NCI-H1436 treated with DMSO at 0.1 percent for 48 hours (cell line): ENCODE measurements at places on chromosomes 5 and 9.

DNA sequence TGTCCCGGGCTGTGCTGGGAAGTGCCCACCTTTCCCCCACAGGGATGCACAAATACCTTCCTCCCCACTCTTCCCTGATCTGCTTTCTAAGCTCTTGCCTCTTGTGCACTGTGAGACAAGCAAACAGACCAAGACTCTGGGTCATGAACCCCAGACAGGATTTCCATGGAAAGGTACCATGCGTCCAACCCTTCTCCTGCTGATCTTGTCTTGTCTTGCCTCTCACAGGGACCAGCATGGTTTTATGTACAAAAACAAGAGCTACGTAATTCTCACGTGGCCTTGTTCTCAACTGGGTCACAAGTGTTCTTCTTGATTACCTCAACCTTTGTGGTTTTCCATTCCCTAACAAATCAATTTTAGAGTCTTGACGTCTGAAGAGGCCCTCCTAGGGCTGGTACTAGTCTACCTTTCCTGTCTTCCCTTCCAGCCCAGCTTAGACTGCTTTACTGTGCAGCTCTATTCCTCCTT lies 176.5 kb upstream of the MAP3K1 start:
- DNase-seq: no peak

GRCh38 chr9:130766021-130766926 lies 68.8 kb upstream of the ABL1 start:
- no peak for DNase-seq

GRCh38 chr9:11107196-11107595 lies 494.4 kb upstream of the PTPRD start:
- DNase-seq: no peak

GRCh38 chr9:133499132-133499891 lies 20.4 kb upstream of the SLC2A6 start:
- DNase-seq: no peak

DNA sequence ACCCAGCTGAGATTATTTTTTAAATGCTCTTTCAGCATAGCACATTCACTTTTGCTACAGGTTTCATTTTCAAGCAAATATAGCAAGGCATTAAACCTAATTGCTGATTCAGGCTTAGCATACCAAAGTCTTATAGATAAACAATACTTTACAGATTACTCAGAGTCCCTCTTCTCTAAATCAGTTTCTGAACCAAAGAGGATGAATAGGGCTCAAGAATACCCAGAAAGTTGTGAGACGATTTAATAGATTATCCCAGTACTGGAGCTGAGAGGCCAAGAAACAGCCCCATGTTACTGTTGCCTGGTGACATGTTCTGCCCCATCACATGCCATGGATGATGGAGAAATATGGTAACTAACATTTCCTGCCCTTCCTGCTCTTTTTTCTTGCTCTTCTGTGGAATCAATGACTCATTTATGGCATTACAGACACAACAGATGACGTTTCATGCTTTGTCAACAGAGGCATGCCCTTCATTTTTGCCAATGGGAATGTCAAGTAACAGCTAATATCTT lies 18.1 kb upstream of the SSBP2 start:
- no peak for DNase-seq

DNA sequence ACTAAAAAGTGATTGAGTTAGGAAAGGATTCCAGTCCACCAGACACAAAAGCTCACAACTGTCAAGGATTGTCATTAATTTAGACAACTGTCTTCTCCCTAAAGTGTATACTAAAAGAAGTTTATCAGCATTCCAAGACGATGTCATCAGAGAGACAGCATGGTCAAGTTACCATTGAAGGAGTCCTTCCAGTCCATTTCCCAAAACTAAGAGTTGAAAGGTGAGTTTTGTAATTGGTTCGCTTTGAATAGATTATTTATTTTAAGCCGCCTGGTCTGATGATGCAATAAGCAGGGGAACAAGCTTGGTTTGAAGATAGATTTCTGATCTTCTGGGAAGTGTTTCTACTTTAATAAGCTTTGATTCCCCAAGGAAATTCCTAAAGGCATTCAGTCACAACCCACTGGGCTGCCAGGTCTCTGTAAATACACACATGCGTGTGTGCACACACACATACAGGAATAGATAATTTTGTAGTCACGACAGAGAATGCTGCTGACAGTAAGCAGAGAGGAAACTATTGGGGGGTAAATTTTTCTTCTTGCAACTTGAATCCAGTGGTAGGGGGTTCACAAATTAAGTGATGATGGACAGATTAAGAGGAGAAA lies 234.8 kb downstream of the PIK3R1 start:
- DNase-seq: no peak

DNA sequence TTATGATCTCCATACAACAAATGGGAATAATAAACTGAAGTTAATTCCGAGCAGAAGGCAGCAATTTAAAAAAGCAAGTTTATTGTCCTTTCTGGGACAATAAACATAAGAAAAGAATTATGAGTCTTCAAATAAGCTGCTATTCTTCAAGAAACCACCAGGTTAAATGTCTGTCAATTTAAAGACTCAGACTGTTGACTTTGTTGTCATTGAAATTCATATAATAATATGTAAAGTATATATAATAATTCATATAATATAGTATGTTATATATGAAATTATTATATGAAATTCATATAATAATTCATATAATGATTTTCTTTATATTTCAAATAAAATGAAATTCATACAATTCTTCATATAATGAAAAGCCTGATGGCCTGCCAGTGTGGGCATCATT lies 497.5 kb upstream of the RGMB start:
- DNase-seq: no peak

DNA sequence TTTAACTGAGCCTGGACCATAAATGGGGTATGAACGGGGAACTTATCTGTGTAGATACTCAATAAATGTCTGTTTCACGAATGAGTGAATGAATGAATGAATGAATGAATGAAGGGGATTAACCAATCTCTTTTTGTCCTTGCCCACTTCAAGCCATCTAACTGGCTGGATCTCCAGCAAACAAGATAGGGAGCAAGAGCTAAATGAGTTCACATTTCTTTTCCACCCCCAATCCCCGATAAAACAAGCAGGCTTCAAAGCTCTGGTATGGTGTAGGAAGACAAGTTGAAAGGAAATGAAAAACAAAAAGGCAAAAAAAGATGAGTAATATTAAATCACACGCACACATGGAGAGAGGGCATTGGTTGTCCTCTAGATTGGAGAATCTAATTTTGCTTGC lies 84.0 kb downstream of the CMYA5 start:
- DNase-seq: no peak

DNA sequence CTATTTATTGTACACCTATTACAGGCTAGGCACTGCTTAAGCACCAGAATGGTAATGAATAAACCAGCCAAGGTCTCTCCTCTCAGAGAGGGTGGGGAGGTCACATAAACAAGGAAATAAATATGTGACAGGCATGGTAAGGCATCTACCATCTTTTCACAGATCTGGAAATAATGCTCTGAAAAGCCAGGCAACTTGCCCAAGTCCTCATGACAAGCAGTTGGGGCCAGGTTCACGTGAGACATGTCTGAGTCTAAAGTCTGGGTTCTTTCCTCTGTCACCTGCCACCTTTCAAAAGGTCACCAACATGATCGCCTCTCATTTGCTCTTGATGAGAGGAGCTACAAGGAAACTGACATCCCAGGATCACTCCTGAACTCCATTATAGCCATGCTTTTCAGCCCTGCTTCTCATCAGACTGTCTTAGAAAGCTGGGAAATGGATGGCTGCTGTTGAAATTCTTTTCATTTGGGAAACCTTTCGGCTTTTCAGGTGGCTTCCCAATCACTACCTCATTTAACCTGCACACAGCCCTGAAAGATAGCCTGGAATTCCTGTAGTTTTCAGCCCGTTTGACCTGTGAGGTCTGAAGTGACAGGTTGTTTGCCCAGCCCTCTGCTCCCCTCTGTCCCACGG lies 123.1 kb downstream of the CRB2 start:
- DNase-seq: no peak

- no peak for DNase-seq
Observed at GRCh38 chr5:179378116-179378440, 32.8 kb upstream of the ADAMTS2 start.

GRCh38 chr9:116163293-116164055 lies 9.9 kb downstream of the PAPPA start:
- no peak for DNase-seq

- DNase-seq: no peak
Observed at GRCh38 chr5:27708534-27708933, 670.1 kb upstream of the CDH9 start.

GRCh38 chr9:130532426-130533080 lies 46.8 kb upstream of the FUBP3 start:
- no peak for DNase-seq

DNA sequence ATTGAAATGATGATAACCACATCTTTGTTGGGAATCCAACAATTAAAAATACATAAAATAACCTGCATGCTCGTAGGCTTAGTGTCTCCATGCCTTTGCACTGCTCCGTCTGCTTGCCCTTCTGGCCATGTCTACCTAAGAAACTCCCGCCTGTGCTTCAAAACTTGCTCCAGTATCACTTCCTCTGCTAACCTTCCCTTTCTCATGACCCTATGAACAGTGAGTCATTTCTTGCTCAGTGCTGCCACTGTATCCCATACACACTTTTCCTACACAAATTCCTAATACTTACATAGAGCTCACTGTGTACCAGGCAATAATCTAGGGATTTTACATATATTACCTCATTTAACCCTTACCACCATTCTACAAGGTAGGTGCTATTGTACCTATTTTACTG lies 33.5 kb downstream of the TMEM245 start:
- DNase-seq: no peak

GRCh38 chr9:93503381-93503780 lies 50.0 kb upstream of the FAM120AOS start:
- no peak for DNase-seq

GRCh38 chr9:123358181-123358905 lies 2.3 kb downstream of the CRB2 start:
- DNase-seq: no peak

DNA sequence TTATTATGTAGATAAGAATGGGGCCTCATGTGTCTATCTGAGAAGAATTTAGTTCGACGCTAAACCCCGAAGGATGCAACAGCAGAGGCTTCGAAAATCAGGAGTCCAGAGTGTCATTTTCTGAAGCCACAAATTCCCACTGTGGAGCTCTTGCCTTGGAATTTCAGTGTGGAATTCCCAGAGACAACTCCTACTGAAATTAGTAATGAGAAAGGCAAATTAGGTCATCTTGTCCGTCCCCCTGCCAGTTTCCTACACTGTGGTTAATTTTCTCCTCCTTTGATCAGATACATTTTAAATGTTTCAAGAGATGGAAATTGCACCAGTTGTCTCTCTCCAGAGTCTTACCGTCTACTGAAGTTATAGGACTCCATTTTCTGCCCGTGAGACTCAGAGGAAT lies 633.6 kb downstream of the BNC2 start:
- DNase-seq: no peak

GRCh38 chr5:94376672-94377345 lies 241.6 kb downstream of the KIAA0825 start:
- no peak for DNase-seq

- DNase-seq: no peak
Observed at GRCh38 chr9:129068990-129069861, 11.7 kb upstream of the DOLPP1 start.
